ENCODE measurements at places on chromosomes 12 and 14.

DNA sequence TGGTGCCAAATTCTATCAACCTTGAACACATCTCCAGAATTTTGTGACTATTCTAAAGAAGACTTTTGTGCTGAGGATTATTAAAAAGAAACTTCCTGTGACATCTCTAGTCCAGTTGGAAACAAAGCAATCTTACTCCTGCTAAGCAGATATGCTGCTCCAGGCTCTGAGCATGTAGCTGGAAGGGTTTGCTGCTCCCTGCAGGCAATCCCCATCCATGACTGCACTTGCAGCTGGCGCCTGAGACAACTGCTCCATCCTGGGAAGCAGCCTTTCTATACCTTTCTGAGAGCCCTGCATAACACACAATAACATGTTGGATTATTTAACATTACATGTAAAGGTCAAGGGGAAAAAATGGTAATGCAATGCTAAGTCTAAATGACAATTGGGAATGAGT is 105.1 kb downstream of the NDUFA12 start:
- no peak for DNase-seq

GRCh38 chr12:116539905-116540482 is 19.2 kb upstream of the MAP1LC3B2 start:
- DNase-seq: no peak

- no peak for DNase-seq
These were observed 52.6 kb downstream of the RASSF8 start for GRCh38 chr12:26011099-26011498.

DNA sequence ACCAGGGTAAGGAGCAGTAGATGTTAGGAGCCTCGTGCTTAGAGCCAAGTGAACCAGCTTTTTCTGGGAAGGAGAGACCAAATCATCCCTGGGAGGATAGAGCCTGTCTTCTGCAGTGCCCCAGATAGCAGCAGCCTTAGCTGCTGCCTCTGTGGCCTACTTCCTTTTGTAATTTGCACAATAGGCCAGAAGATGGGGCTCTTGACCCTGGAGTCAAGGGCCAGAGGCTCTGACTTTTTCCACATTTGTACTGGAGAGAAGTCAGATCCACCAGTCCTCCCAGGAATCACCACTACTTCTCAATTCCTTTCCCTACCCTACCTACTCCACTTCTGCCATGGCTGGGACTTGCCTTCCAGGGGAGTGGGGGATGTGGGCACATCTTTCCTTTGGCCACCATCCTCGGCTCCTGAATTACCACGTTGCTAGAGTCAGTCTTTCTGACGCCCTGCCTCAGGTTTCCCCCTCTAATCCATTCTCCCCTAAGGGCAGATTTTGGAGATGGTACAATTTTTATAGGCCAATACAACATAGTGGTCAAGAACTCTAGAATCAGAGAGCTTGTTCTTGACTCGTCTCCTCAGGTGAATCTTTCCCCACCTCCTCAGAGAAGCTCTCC is 3.3 kb upstream of the SLC4A8 start:
- DNase-seq: no peak

DNA sequence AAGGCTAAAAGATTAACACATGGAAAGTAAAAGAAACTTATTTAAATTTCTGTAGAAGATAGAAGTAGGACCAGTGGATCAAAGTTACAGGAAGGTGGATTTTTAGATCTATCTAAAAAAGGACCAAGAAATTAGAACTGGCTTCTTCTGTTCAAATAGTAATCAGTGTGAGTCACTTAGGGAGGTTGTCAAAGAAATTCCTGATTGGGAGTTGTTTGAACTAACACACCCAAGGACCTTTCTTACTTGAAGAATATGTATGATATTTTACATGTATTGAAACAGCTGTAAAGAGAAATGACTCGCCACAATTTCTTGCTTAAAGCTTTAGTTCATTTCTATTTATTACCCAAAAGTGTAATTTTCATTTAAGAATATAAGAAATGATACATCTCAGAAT is 256.9 kb downstream of the RAD51B start:
- DNase-seq: no peak

DNA sequence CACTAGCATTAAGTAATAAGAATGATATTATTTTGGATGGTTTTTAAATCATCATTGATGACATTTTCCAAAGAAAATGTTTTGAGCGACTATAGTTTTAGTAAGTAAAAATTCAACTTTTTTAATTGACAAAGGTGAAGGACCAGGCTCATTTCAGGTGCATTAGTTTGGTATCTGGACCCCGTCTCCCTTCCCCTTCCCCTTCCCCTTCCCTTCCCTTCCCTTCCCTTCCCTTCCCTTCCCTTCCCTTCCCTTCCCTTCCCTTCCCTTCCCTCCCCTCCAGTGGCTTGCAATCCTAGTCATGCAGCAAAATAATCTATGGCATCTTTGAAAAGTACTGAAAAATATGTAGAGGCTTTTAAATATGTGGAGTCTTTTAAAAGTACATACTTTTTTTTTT is 13.0 kb upstream of the SSPN start:
- no peak for DNase-seq

DNA sequence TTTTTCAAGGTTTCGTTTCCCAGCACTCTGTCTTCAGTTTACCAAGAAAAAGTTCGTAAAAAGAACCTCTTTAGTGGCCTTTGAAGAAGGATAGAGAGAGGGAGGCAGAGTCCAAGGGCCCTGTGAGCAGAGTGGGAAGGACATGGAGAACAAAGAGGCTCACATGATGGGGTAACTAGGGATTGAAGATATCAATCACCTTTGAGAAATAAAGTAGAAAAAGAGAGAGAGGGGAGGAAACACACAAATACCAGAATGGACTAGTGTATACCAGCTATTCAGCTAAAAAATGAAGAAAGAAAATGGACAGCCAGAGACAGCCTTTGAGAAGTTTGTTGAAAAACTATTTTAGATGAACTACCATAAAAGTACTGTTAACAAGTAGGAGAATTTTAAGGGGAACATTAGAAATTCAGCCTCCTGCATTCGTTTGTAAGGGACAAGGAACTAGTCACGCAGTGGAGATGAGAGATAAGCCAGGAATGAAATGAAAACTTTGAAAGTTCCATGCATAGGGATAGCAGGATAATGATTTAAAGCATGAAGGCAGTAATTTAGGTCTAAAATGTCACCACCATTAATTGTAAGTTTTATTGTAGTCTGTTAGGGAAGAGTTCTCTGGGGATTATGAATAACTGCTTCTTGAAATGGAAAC is 82.1 kb downstream of the SPTSSA start:
- DNase-seq: no peak

- no peak for DNase-seq
These were observed 222.9 kb downstream of the ZFP36L1 start for GRCh38 chr14:68569970-68570409.

DNA sequence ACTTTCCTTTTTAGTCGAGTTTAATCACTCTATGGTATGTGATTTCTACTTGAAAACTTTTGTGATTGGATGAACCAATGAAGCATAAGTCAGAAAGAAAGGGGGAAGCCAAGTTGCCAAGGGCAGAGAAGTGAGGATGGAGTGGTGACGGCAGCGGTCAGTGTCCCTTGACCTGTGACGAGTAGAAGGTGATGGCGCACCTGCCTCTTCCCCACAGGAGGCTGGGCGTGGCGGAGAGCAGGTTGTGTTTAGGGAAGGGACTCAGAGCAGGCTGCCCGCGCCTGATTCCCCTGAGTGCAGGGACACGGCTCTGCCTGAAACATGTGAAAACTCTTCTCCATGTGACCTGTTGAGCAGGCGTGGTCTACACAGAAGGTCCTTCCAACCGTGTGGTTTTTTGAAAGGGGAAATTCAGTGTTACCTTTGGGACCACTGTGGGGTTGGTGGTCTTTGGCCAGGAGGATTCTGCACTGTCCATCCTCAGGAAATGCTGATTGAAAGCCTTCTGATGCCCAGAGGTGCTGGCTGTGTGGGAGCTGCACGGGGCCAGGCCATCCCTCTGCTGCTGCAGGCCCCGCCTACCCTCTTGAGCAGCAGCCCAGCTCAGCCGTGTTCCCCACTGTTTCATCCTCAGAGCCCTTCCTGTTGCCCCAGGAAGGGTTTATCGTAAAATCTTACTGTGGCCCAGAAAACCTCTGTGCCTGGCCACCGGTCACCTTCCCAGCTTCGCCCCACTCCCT is 23.5 kb upstream of the AMN start:
- DNase-seq: no peak

GRCh38 chr12:50201987-50202521 is 34.9 kb upstream of the CERS5 start:
- DNase-seq: no peak
